Thymus (tissue), 14 donors: ENCODE measurements at places on chromosomes 5 and 9. TPM values are rescaled to one million over a fixed set of nuclear protein-coding genes. Genes with fewer than 3 reads are reported as not detected.

DNA sequence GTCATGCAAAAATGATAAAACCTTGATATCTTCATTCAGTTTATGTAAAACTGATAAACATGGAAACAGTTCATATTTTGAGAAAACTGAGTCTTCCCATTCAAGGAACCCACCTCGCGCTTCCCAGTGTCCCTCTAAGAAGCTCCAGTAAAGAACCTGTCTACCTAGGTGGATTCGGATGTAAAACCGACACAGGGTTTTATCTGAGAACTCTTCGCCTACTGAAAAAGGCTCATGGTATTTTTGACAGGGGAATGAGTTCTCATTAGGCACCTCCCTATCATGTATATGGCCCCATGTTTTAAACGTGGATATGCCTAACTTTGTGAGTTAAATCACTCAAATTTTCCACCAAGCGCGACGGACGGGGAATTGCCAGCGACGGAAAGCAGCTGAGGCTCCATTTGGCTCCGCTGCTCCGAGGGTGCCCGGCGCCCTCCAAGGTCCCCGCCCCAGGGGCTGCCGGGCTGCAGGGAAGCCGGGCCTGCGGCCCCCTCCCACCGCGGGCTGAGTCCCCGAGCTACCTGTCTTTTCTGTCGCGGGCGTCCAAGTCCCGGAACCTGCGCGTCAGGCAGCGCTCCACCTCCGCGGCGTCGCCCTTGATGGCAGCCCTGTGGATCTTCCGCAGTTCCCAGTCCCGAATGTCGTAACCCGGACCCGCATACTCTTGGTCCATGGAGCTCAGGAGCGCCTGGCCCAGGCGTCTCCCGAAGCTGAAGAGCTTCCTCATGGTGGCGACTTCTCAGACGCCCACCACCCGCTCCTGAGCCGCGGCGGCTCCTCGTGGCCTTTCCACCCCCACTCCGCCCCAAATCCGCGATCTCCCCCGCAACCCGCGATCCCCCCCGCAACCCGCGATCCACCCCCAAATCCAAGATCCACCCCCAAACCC, 594 bp downstream of the ANKRD18A start:
- H3K27ac ChIP-seq, result no peak overlapping the region
- peak overlapping the region; percentile 34 for H3K4me3 ChIP-seq
- peaks cover 31% of the 10 kb centered on the region for H3K27me3 ChIP-seq
- H3K36me3 ChIP-seq, result no peaks in the 10 kb centered on the region
- no peaks in the 10 kb centered on the region for H3K4me1 ChIP-seq

GRCh38 chr5:180215783-180216630, 7.0 kb upstream of the RASGEF1C start:
- no peaks in the 10 kb centered on the region for H3K27me3 ChIP-seq
- no peak overlapping the region for H3K4me3 ChIP-seq
- H3K27ac ChIP-seq, result no peak overlapping the region
- no peaks in the 10 kb centered on the region for H3K4me1 ChIP-seq

DNA sequence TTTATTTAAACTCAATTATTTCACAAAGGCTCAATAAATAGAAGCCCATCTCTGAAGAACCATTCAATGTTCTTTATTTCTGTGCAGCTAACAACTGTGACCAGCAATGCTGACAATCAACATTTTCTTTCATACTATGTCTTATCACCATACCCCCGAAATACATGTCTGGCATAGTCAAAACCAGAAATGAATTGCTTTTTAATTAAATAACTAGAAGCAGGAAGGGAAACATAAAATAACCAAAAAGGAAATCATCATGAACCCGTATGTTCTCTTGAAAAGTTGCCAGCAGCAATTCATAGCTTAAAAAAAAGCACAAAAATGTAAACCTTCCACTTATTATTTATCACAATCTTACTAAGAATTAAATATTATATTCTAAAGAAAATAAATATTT, 212.4 kb downstream of the TMEM232 start:
- DNase-seq, result no peak
- H3K27ac ChIP-seq, result no peak overlapping the region
- no peaks in the 10 kb centered on the region for H3K4me1 ChIP-seq
- H3K27me3 ChIP-seq, result no peaks in the 10 kb centered on the region

GRCh38 chr9:120926397-120926928, at the start of gene TRAF1:
Gene TRAF1 (minus strand): TSS chr9:120926796. CDS start chr9:120926075, 721 bp downstream.
- peaks cover 39% of the 10 kb centered on the region for H3K4me1 ChIP-seq
- peak within 1 kb of the TSS; percentile 86 for H3K27ac ChIP-seq
- DNase-seq, result no peak
- no peaks in the 10 kb centered on the region for H3K36me3 ChIP-seq

- peaks cover 6% of the 10 kb centered on the region for H3K4me1 ChIP-seq
- H3K27ac ChIP-seq, result no peak overlapping the region
- peaks cover 70% of the 10 kb centered on the region for H3K36me3 ChIP-seq
- H3K27me3 ChIP-seq, result no peaks in the 10 kb centered on the region
- H3K4me3 ChIP-seq, result no peak overlapping the region
- no peak for DNase-seq
These were observed 7.7 kb downstream of the CSNK1A1 start for GRCh38 chr5:149543361-149544027.

DNA sequence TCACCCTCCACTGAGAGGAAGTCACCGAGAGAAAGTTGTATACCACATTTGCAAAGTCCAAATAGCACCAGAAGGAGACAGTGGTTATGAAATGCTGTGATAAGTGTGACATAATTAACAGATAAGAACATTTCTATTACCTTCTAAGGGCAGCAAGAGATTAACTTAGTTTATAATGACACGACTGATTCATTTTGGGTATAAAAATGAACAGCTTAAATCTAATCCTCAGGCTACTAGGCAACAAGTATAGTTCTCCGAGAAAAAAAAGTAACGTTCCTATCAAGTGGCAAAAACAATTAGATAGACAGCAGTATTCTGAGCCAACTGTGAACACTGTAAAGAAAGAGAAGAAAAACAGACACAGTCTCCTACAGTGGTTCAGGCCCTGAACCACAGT, 431.2 kb upstream of the GRAMD2B start:
- no peaks in the 10 kb centered on the region for H3K4me1 ChIP-seq
- no peaks in the 10 kb centered on the region for H3K27me3 ChIP-seq
- H3K36me3 ChIP-seq, result no peaks in the 10 kb centered on the region
- no peak for DNase-seq

- no peak overlapping the region for H3K4me3 ChIP-seq
- H3K27ac ChIP-seq, result peak overlapping the region; percentile 69
- no peak for DNase-seq
- H3K4me1 ChIP-seq, result no peaks in the 10 kb centered on the region
These were observed 410.1 kb downstream of the MAT2B start for GRCh38 chr5:163915481-163915961.

GRCh38 chr5:77022511-77023417, 7.4 kb upstream of the AGGF1 start:
- H3K4me1 ChIP-seq, result no peaks in the 10 kb centered on the region
- no peak overlapping the region for H3K27ac ChIP-seq
- H3K27me3 ChIP-seq, result no peaks in the 10 kb centered on the region
- no peak for DNase-seq

GRCh38 chr5:37637165-37637845, 202.5 kb downstream of the GDNF start:
- H3K27me3 ChIP-seq, result no peaks in the 10 kb centered on the region
- H3K4me1 ChIP-seq, result no peaks in the 10 kb centered on the region
- no peak overlapping the region for H3K27ac ChIP-seq
- H3K4me3 ChIP-seq, result no peak overlapping the region

DNA sequence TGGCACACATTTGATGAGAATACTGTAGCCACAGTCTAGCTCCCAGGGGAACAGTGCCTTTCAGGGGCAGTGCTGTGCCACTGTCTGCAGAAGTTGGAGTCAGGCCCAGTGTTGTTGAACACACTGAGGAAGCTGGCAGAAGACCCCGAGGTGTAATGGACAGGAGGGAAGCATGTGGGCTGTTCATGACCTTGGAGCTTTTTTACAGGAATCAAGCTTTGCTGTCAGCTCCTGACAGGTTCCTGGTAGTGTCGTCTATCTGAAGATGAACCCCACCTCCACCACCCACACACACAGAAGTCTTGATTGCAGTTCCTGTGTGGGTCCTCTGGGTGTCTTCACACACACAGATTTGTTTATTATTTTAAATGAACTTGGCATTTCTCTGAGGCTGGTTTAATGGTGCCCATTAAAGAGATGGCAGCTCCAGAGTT, 40.3 kb upstream of the TNFAIP8 start:
- no peak overlapping the region for H3K4me3 ChIP-seq
- no peaks in the 10 kb centered on the region for H3K27me3 ChIP-seq
- H3K36me3 ChIP-seq, result no peaks in the 10 kb centered on the region
- peaks cover 61% of the 10 kb centered on the region for H3K4me1 ChIP-seq
- peak; percentile 70 for DNase-seq

- H3K27ac ChIP-seq, result no peak overlapping the region
- H3K4me1 ChIP-seq, result no peaks in the 10 kb centered on the region
- H3K27me3 ChIP-seq, result no peaks in the 10 kb centered on the region
- DNase-seq, result no peak
- peaks cover 16% of the 10 kb centered on the region for H3K36me3 ChIP-seq
These were observed 41.7 kb downstream of the ECPAS start for GRCh38 chr9:111442360-111443027.

DNA sequence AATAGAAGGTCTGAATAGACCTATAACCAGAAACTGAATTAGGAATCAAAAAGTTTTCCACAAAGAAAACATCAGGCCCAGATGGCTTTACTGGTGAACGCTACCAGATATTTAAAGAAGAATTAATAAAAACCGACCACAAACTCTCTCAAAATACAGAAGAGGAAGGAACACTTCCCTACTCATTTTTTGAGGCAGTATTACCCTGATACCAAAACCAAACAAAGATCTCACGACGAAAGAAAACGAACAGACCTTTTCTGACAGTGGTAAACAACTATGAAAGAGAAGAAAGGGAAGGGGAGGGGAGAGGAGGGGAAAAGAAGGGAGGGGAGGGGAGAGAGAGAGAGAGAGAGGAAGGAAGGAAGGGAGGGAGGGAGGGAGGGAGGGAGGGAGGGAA, 13.5 kb downstream of the B4GALT1 start:
- no peak for DNase-seq
- peak overlapping the region; percentile 55 for H3K27ac ChIP-seq
- H3K36me3 ChIP-seq, result no peaks in the 10 kb centered on the region
- no peak overlapping the region for H3K4me3 ChIP-seq
- peaks cover 17% of the 10 kb centered on the region for H3K4me1 ChIP-seq
- H3K27me3 ChIP-seq, result no peaks in the 10 kb centered on the region

GRCh38 chr5:64836190-64836755, 67.5 kb downstream of the CWC27 start:
- H3K27me3 ChIP-seq, result no peaks in the 10 kb centered on the region
- H3K36me3 ChIP-seq, result no peaks in the 10 kb centered on the region
- no peaks in the 10 kb centered on the region for H3K4me1 ChIP-seq

- H3K36me3 ChIP-seq, result peaks cover 13% of the 10 kb centered on the region
- no peaks in the 10 kb centered on the region for H3K27me3 ChIP-seq
- DNase-seq, result no peak
- peak overlapping the region; percentile 99 for H3K27ac ChIP-seq
- H3K4me1 ChIP-seq, result peaks cover 4% of the 10 kb centered on the region
These were observed 1.3 kb downstream of the TENT2 start for GRCh38 chr5:79613549-79613948.

GRCh38 chr5:6362846-6363245, 15.5 kb downstream of the MED10 start:
- no peak overlapping the region for H3K4me3 ChIP-seq
- H3K27me3 ChIP-seq, result no peaks in the 10 kb centered on the region
- H3K27ac ChIP-seq, result no peak overlapping the region
- H3K36me3 ChIP-seq, result no peaks in the 10 kb centered on the region
- peaks cover 13% of the 10 kb centered on the region for H3K4me1 ChIP-seq

DNA sequence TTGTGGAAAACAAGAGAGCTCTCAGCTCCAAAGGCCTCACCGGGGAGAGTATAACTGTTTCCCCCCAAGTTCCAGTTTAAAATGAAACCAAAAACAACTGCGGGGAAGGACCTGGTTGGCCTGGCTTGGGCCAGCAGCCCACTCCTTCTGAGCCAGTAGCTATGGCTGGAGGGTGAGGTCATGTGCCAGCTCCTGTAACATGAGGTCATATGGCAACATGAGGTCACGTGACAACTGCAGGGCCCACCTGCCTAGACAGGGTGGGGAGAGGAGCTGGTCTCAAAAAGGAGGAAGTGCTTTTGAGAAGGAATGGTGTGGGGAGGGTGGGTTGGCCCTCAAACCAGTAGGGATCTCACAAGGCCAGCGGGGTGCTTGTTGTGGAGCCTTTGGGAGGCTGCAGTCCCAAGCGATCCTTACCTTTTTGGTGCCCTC, 29.3 kb upstream of the CRB2 start:
- DNase-seq, result no peak
- H3K4me3 ChIP-seq, result no peak overlapping the region
- H3K36me3 ChIP-seq, result no peaks in the 10 kb centered on the region
- peak overlapping the region; percentile 11 for H3K27ac ChIP-seq

The ITGA2 gene
- 4.1 TPM for total RNA-seq

The ARHGEF39 gene
- 3.9 TPM for total RNA-seq

The PTGES gene
- 11.1 TPM for total RNA-seq

The HTR1A gene
- not detected for total RNA-seq

The MEGF10 gene
- total RNA-seq, result 1.1 TPM

The F2RL1 gene
- 0.66 TPM for total RNA-seq

The SH3PXD2B gene
- 3.2 TPM for total RNA-seq

The FAM221B gene
- total RNA-seq, result under 0.01 TPM
